ENCODE measurements at places on chromosomes 11 and 22.

- peak overlapping the region; percentile 73 for H3K27ac ChIP-seq
- DNase-seq: no peak
- no peaks in the 10 kb centered on the region for H3K36me3 ChIP-seq
These were observed 17.1 kb upstream of the SYVN1 start for GRCh38 chr11:65151331-65151899.

DNA sequence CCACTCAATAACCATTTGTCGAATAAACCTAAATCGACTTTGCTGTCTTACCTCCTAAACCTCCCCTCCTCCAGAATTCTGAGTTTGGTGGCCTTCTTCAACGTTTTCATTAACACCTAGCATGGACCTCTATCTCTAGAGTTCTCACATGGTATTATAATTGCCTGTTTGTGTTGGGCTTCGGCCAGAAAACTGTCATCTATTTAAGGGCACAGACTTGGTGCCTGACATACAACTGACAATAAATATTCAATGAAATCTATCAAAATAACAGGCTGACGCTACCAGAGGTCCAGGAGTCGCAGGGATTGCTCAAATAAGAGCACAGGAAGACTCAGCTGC is 687 bp downstream of the ALKBH8 start:
- H3K36me3 ChIP-seq: no peaks in the 10 kb centered on the region
- DNase-seq: no peak
- H3K27me3 ChIP-seq: no peaks in the 10 kb centered on the region
- peak overlapping the region; percentile 77 for H3K27ac ChIP-seq
- H3K4me3 ChIP-seq: peak overlapping the region; percentile 96

- H3K4me3 ChIP-seq: no peak overlapping the region
- no peaks in the 10 kb centered on the region for H3K27me3 ChIP-seq
- H3K27ac ChIP-seq: no peak overlapping the region
- DNase-seq: no peak
- no peaks in the 10 kb centered on the region for H3K4me1 ChIP-seq
These were observed 43.4 kb downstream of the PDHX start for GRCh38 chr11:34959770-34960169.

DNA sequence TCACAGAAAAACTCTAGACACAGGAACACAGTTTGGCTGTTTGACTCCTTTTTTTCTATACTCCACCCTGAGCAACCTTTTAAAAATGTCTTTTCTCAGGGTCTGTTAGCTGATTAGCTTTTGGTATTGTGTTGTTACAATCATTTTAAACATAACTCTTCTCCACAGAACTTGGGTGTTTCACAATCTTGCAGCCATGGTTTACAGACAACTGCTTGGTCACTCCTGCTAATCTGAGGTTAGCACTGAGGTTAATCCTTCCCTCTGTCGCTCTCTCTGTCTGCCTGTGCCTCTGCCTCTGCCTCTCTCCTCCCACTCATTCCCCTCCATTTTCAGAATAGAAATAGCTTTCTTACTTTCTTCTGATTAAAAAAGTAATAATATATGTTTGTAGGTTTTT is 62.4 kb upstream of the ZBED5 start:
- no peaks in the 10 kb centered on the region for H3K27me3 ChIP-seq
- no peak overlapping the region for H3K27ac ChIP-seq
- DNase-seq: no peak
- H3K4me1 ChIP-seq: no peaks in the 10 kb centered on the region
- H3K36me3 ChIP-seq: no peaks in the 10 kb centered on the region

GRCh38 chr11:21492931-21493330 is 700.0 kb upstream of the ANO5 start:
- no peak overlapping the region for H3K27ac ChIP-seq
- H3K27me3 ChIP-seq: no peaks in the 10 kb centered on the region
- H3K4me3 ChIP-seq: no peak overlapping the region
- no peak for DNase-seq
- no peaks in the 10 kb centered on the region for H3K36me3 ChIP-seq

DNA sequence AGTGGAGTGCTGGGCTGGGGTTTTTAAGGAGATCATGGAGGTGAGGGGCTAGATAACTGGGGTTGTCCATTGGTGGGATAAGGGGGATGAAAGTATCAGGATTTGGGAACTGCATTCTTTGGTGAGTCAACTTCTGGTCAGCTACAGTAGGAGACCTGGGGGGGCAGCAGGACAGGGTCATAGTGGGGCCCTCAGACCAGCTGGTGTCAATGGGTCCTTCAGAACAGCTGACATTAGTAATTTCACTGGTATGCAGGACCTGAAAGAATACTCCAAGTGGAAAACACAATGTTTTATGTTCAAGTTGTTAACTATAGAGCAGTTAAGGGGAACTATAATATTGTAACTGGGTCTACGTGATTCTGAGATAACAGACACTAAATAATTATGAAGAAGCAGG is 2.8 kb upstream of the TTC12 start:
- H3K4me1 ChIP-seq: peaks cover 14% of the 10 kb centered on the region
- H3K27ac ChIP-seq: no peak overlapping the region
- H3K4me3 ChIP-seq: no peak overlapping the region
- DNase-seq: no peak

- H3K27ac ChIP-seq: no peak overlapping the region
- peaks cover 20% of the 10 kb centered on the region for H3K4me1 ChIP-seq
- H3K27me3 ChIP-seq: peaks cover 23% of the 10 kb centered on the region
- DNase-seq: no peak
- no peak overlapping the region for H3K4me3 ChIP-seq
These were observed 7.1 kb downstream of the NRXN2 start for GRCh38 chr11:64715756-64716472.

DNA sequence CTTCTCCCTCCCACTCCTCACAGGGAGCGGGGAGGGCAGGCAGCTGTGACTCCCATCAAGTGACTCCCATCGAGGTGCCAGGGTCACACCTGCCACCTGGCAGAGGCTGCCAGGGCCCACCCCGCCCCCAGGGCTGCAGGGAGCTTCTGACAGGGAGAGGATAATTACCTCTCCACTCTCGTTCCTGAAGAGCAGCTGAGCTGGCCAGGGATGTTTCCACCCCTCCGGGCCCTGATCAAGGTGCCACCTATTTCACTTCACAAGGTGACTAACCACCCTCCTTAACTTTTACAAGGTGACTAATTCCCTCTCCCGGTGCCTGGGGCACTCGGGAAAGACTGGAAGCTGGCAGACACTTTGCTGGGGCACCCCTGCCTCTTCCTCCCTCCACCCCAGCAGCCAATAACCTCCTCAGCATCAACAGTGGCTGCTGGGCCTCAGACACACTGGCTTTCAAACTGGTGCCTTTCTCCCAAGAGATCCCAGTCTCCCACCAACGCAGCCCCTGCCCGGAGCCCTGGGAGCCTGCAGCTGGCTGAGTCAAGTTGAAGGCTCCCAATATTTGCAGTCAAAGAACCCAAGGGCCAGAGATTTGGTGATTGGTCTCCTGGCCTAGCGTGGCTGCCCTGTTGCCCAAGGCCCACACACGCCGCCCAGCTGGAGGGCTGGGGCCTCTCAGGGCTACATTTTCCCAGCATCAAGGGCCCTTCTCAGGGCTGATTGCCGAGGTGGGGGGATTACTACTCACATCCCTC is 22.0 kb upstream of the MYRF start:
- no peak for DNase-seq
- peaks cover 58% of the 10 kb centered on the region for H3K4me1 ChIP-seq
- H3K4me3 ChIP-seq: no peak overlapping the region
- H3K27me3 ChIP-seq: no peaks in the 10 kb centered on the region
- H3K36me3 ChIP-seq: peaks cover 2% of the 10 kb centered on the region
- peak overlapping the region; percentile 82 for H3K27ac ChIP-seq

GRCh38 chr11:32792948-32793475 is 1.4 kb downstream of the CCDC73 start:
- H3K4me1 ChIP-seq: no peaks in the 10 kb centered on the region
- H3K27ac ChIP-seq: no peak overlapping the region
- H3K4me3 ChIP-seq: no peak overlapping the region
- H3K27me3 ChIP-seq: no peaks in the 10 kb centered on the region
- H3K36me3 ChIP-seq: no peaks in the 10 kb centered on the region

- no peaks in the 10 kb centered on the region for H3K27me3 ChIP-seq
- DNase-seq: peak; percentile 95
- peaks cover 80% of the 10 kb centered on the region for H3K4me1 ChIP-seq
- H3K4me3 ChIP-seq: peak overlapping the region; percentile 84
- peaks cover 5% of the 10 kb centered on the region for H3K36me3 ChIP-seq
These were observed 1.6 kb upstream of the EHBP1L1 start for GRCh38 chr11:65574109-65574810.

DNA sequence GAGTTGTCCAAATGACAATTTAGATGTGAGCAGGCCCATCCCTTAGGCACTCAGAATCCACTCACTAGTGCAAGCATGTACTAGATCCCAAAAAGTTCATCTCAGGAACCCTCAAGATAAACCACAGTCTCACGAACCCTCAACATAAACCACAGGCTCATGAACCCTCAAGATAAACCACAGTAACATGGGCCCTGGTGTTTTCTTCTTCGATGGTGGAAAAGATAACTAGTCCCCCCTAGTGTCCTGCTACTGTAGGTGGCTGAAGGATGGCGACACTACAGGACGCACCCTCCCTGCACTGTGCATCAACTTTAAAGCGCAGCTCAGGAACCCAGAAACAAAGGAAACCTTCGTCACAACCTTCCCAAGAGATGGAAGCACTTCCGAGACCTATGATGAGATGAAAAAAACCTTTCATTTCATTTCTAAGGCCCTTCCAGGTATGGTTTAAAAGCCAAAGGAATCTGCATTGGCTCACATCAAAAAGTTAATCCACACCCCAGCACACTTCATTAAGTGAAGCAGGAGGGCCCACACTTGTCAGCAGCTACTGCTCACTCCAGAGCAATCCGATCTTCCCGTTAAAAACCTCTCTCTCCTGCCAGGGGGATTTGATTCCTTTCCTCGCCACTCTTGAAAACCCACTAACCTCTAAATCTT is 2.4 kb downstream of the LARGE1 start:
- no peak overlapping the region for H3K4me3 ChIP-seq
- H3K36me3 ChIP-seq: no peaks in the 10 kb centered on the region
- H3K27ac ChIP-seq: peak overlapping the region; percentile 86

DNA sequence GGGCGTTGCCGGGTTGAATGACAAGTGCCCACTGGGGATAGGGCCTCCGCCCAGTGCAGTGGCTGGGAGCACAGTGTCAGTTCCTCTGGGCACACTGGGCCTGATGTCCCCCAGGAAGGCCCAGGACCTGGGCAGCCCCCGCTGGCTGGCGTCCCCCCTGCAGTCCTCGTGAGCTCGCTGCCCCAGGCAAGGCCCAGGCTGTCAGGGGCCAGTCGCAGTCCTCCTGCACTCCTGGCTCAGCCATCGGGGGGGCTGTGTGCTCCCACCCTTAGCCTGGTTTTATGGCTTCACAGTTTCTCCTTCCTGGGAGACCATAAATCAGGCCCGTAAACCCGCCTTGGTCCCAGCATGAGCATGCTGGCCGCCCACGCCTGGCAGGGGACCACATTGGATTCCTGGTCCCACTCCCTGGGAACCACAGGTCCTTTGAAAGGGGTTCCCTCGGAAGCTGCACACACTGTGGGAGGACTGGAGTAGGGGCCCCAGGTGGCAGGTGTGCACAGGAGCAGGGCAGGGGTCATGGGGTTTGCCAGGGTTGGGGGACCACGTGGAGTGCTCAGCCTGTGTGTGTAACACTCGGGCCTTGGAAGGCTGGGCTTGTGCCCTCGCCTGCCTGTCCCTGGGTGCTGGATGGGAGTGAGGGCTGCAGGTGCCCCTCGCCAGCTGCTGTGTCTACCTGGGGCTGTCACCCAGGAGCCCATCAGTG is 113.6 kb downstream of the KCNQ1OT1 start:
- no peaks in the 10 kb centered on the region for H3K4me1 ChIP-seq
- H3K27me3 ChIP-seq: no peaks in the 10 kb centered on the region
- no peak overlapping the region for H3K4me3 ChIP-seq
- H3K36me3 ChIP-seq: no peaks in the 10 kb centered on the region
- H3K27ac ChIP-seq: no peak overlapping the region
- no peak for DNase-seq

DNA sequence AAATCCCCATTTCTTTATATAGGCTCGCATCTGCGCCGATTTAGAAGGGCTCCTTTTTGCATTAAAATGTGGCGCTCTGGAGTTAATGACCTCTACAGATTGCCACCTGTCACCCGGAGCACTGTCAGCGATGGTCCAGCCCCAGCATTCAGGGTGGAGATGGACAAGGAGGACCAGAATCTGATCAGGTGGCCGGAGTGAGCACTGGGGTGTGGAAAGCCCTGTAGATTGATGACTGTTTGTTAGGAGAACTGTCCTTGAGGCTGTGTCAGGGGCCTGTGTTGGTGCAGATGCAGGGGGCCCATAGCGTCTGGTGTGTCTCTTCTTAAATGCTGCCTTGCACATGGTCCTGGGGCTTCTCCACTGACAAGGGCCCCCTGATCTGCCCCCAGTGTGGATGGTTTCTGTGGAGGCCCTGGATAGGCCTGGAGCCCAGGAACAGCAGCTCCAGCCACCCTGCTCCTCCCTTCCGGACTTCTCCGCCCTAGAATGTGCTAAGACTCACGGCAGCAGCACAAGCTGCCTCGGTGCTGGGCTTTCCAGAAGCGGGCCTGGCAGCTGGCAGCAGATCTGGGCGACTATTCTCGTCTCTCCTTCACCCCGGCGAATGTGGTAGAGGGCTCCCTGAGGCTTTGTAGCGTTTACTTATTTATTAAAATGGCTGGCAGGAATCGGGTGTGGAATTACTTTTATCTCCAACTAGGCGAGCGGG is 1333.3 kb downstream of the BRD1 start:
- no peak overlapping the region for H3K4me3 ChIP-seq
- peaks cover 15% of the 10 kb centered on the region for H3K27me3 ChIP-seq
- H3K4me1 ChIP-seq: peaks cover 21% of the 10 kb centered on the region
- H3K27ac ChIP-seq: no peak overlapping the region
- DNase-seq: no peak

- H3K27me3 ChIP-seq: no peaks in the 10 kb centered on the region
- DNase-seq: no peak
- peaks cover 85% of the 10 kb centered on the region for H3K4me1 ChIP-seq
These were observed 11.7 kb downstream of the MICAL2 start for GRCh38 chr11:12122083-12122482.

DNA sequence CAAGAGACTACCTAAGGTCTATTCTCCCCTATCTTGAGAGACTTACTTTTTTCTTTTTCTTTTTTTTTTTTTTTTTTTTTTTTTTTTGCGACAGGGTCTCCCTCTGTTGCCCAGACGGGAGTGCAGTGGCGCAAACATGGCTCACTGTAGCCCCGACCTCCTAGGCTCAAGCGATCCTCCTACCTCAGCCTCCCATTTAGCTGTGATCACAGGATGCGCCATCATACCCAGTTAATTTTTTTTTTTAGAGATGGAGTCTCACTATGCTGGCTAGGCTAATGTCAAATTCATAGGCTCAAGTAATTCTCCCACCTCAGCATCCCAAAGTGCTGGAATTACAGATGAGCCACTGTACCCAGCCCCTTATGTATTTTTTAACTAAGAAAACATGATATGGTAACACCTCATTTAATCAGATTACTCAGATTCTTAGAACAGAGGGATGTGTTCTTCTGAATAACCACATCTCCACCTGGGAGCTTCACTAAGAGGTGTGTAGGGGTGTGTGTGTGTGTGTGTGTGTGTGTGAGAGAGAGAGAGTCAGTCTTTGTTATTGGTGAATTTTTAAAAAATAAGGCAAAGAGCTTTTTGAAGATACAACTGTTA is 102.9 kb downstream of the USP35 start:
- DNase-seq: no peak
- no peak overlapping the region for H3K4me3 ChIP-seq
- H3K27ac ChIP-seq: no peak overlapping the region
- no peaks in the 10 kb centered on the region for H3K36me3 ChIP-seq
- no peaks in the 10 kb centered on the region for H3K4me1 ChIP-seq
- H3K27me3 ChIP-seq: no peaks in the 10 kb centered on the region
